ENCODE measurements at places on chromosomes 5 and 9.

GRCh38 chr5:80033513-80033912 lies 1.6 kb upstream of the THBS4 start:
- DNase-seq = peak; percentile 3

DNA sequence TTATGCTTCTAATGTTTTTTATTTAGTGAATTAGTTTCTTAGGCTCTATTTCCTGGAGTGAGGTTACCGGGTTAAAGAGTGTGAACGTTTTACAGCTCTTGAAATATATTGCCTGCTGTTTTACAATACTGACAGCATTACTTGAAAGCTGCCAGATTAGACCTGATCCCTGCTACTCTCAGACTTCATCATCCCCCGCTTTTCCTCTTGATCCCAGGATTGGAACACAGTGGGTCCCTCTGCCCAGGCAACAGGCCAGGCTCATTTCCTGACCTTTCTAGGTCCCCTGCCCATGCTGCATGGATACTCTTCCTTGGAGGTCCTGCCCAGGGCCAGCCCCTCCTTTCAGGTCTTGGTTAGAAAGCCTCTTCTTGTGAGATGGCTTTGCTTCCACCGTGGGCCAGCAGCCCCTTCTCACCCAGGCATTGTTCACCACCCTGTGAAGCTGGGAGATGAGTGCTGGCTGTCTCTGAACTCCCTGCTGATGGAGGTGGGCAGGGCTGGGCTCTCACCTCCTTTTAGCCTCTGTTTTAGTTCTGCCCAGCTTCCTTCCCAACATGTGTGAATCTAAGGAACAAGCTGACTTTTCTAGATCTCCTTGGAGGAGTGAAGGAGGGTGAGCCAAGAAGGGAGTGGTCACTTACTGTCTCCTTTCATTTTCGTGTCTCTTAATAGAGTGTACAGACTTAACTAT lies 15.5 kb upstream of the FAM120AOS start:
- no peak for DNase-seq

DNA sequence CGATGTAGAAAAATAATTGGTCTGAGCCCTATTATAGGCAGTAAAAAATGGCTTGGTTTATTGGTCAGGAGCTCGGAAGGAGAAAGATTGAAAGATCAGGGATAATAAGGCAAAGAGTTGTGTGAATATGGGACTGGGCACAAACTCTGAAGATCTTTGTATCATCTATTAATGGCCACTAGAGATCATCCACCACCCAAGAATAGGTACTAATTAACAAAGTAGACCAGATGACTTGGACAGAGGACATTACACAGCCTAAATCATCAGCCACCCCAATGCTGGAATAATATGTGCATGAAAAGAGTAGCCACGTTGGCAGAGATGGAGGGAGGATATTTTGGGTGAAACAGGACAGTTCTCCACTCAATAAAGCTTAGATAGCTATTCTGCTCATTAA lies 364.1 kb downstream of the EFNA5 start:
- no peak for DNase-seq

DNA sequence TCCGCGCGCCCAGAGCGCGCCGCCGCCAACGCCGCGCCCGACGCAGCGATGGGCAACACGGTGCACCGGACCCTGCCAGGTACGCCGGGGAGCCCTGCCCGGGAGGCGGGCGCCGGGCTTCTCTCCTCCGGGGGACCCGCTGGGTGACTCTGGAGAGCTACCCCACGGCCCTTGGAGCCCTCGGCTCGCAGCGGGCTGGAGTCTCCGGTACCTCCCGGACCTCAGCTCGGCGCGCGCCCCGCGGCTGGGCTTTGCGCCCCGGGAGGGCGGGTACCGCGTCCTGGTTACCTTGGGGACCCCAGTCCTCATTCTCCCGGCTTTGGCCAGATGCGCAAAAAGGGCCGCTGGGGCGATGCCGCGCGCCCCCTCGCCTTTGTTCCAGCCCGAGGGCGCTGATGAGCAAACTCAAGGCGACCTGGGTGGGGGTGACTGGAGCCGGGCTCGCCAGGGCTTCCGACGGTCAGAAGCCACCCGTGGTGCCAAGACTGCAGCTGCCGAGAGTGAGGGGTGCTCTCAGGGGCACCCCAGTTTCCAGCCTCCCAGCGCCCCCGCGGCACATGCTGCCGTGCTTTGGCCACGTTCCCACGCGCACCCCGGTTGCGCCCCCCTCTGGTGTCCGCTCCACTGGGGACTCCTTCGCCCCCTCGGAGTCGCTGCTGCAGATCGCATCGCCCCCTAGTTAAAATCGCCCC lies 442 bp downstream of the NEURL1B start:
- DNase-seq = no peak

GRCh38 chr9:23255346-23255745 lies 570.7 kb downstream of the ELAVL2 start:
- no peak for DNase-seq

- DNase-seq = no peak
Observed at GRCh38 chr9:99811172-99811571, 10.5 kb upstream of the NR4A3 start.

DNA sequence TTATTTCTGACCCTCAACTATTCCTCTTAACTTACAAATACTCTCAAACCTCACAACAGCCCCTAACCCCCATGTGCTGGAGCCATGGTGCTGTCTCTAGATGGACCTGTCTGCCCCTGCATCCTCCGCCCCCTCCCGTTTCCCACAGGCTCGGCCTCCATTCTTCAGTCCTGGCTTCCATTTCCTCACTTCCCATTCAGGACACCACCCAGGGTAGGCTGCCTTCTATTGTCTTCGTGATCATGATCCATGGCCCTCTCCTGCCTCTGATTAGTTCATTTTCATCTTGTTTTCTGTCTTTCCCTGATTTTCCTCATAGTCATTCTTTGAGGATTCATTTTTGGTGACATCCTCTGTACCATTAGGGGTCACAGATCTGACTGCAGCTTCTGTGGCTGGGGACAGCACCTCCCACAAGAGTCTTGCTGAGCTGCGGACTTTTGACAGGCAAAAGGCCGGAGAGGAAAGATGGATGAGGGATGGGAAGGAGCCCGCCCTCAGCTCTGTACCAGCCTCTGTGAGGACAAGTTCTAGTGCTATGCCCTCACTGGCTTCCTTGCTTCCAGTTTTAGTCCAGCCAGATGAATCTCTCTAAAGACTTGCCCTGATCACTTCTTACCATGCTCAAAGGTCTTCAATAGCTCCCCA lies 255.8 kb downstream of the NTRK2 start:
- no peak for DNase-seq

- DNase-seq = no peak
Observed at GRCh38 chr5:96506376-96506775, 73.3 kb upstream of the PCSK1 start.

DNA sequence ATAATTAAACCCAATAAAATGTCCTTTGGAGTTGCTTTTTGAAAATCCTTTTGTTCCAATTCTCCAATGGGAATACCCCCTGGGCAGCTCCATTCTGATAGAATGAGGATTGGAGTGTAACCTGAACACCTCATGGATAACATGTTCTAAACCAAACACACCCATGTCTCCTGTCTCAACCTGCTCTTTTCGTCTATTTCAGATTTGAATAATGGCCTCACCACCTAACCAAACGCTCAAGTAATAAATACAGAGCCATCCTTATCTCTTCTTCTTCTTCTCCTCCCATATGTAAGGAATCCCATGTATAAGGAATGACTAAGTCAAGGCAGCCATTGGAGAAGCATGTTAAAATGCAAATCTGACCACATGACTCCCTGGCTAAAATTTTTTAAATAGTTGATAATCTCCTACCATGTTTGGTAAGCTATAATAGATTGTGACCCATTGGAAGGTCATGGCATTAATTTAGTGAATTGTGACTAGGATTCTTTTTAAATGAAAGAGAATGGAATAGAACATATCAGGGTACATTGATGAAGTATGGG lies 26.0 kb downstream of the ELL2 start:
- DNase-seq = no peak

DNA sequence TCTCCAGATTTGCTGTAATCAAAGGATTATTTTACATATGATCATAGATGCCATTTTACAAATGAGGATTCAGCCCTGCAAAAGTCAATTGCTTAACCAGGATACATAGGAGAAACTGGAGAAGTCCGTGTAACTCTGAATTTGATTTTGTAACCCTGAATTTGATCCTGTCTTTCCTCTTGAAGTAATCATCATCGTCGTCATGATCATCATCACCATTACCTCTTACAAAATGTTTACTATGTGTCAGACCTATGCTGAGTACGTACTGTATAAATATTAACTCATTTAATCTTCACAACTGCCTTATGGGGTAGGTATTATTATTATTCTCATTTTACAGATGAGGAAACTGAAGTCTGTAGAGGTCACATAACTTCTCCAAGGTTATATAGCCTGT lies 271.5 kb downstream of the DOCK8 start:
- no peak for DNase-seq

GRCh38 chr5:83007755-83008154 lies 69.4 kb downstream of the TMEM167A start:
- DNase-seq = no peak

- no peak for DNase-seq
Observed at GRCh38 chr5:126920291-126920690, 110.1 kb downstream of the MARCHF3 start.

DNA sequence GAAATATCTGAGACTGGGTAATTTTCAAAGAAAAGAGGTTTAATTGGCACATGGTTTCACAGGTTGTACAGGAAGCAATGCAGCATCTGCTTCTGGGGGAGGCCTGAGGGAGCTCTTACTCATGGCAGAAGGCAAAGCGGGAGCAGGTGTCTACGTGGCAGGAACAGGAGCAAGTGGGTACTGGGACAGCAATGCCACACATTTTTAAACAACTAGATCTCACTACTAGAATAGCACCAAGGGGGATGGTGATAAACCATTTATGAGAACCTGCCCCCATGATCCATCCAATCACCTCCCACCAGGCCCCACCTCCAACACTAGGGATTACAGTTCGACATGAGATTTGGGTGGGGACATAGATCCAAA lies 47.6 kb upstream of the HOMER1 start:
- peak; percentile 28 for DNase-seq

- no peak for DNase-seq
Observed at GRCh38 chr9:90637626-90638025, 5.0 kb downstream of the DIRAS2 start.

GRCh38 chr5:124446120-124446519 lies 300.3 kb downstream of the ZNF608 start:
- no peak for DNase-seq

DNA sequence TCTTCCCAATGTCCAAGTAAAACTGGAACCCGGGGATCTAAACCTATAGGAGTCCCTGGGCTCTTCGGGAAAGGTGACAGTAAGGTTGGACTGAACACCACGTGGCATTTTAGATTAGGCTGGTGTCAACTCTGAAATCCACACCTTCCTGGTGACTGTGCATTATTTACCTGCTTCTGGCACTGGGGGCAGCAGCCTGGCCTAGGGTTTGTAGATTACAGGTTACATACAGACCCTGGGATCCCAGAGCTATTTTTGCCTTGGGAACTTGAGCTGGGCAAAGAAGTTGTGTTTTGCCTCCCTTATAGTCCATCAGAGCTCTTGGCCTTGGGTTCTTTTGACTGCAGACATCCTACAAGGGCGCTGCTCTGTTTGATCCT lies 173.2 kb downstream of the DAB2IP start:
- no peak for DNase-seq

GRCh38 chr5:40240671-40241070 lies 439.0 kb upstream of the PTGER4 start:
- no peak for DNase-seq

DNA sequence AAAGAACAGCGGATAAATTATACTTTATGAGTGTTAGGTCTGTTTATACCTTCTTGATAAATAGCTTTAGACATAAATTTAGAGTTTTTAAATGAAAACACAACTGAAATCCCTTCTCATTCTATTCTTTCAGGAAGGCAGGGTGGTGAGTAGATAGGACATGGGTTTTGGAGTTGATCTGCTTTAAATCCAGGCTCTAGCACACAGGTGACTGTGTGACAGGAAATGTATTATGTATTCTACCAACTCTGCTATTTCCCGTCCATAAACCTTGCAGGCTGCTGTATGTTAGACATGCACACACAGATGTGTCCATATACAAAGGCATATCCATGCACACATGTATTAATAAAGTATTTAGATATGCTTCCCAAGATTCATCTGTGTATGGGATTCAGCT lies 19.3 kb upstream of the CARTPT start:
- no peak for DNase-seq

- no peak for DNase-seq
Observed at GRCh38 chr9:78297672-78297961, 692 bp downstream of the PSAT1 start.

- DNase-seq = peak; percentile 71
Observed at GRCh38 chr9:15509931-15510788, 610 bp downstream of the PSIP1 start.

DNA sequence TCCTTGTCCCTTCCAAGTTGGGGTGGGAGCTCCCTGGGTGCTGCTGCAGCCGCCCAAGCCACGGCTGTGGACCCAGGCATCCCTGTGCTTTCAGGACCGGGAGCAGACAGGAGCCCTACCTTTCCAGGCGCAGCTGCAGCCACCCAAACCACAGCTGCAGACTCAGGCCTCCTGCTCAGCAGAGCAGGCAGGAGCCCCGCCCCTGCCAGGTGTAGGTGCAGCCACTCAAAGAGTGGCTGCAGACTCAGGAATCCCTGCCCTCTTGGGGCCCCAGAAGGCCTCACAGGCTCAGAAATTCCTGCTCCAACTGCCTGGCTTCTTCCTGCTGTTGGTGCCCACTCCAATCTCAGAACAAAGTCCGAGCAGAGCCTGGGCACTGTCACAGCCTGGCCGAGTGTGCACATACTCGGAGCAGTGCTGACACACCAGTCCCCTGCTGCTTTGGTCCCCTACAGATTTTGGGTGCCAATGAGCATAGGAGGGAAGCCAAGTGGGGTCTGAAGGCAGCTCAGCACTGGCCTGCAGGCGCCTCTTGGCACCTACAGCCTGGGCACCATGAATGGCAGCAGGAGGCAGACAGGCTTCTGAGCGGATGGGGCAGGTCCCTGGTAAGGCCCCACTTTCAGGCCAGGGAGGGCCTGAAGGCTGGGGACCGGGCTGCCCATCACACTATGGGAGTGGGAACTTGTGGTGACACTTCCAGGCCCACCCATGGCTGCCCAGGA lies 6.0 kb upstream of the TESK1 start:
- no peak for DNase-seq

DNA sequence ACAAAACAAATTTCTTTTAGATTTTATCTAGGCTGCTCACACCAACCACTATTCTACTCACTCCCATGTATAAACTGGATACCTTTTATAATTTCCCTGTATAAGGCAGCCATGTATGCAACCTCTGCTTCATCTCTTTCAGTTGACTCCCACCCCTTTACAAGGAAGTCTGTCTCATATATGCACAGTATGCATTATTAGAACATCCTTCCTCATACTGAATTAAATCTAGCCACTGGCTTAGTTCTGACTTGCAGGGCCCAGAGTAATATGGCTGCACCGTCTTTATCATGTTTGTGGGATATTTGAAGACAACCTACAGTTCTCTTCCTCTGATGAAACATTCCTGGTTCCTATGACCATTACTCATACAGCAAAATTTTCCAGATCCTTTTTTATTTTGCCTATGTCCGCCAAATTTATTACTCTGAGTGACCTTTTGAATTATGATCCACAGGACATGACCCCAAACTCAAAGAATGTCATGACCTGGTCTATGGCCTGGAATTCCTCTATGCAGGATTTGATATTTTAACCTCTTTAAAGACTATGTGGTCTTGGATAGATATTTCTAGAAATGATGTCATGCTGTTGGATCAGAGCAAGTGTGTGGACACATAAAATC lies 76.6 kb upstream of the ITGA1 start:
- DNase-seq = no peak
